ENCODE measurements at places on chromosomes 13 and 19. TPM values are rescaled to one million over a fixed set of nuclear protein-coding genes. Genes with fewer than 3 reads are reported as not detected.

DNA sequence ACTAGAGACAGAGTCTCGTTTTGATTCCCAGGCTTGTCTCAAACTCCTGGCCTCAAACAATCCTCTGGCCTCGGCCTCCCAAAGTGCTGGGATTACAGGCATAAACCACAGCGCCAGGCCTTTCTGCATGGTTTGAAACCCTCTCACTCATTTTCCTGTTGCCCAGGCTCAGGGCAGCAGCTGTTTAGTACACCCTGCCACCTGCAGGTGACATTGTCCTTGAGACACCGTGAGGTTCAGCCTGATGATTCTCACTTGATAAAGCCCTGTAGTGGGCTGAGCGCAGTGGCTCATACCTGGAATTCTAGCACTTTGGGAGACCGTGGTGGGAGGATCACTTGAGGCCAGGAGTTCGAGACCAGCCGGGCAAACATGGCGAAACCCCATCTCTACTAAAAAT lies 12.5 kb downstream of the IL12RB1 start:
- no peak for DNase-seq

DNA sequence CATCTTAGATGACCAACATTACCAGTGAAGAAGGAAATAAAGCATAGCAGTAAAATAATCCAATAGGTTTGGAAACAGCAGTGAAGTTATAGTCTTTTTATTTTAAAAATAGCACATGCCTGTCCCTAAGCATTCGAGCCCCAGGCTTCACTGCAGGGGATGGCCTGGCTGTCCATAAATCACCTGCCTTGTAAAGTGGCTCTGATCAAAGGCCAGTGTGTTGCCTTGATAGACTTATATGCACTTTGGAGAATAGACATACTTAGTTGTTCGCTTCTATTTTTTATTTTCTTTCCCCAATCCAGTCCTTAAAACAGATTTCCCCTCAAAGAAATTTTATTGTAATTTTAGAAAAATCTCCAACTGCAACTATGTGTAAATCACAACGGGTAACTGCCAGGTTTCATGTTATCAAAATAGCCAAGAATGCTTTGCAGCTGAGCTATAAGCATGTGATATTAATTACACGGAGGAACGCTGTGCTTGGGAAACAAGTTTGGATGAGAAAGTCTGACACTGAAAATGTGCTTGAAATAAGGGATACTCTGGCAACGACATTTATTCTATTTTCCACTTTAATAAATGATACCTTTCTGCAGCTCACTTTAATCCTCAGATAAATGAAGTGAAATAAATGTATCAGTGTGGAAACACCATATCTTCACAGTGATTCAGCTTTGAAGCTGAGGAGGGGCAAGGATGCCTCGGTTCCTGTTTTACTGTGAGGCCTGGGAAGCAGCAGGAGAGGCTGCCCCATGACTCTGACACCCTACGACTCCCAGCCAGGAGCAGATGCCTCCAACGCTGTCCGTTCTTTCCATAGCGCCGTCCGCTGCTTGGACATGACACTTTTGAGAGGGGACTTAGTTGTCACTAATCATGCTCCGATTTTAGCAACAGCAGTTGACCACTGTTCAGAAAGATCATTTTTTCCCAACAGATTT lies 5.5 kb upstream of the METTL21C start:
- DNase-seq, result no peak

DNA sequence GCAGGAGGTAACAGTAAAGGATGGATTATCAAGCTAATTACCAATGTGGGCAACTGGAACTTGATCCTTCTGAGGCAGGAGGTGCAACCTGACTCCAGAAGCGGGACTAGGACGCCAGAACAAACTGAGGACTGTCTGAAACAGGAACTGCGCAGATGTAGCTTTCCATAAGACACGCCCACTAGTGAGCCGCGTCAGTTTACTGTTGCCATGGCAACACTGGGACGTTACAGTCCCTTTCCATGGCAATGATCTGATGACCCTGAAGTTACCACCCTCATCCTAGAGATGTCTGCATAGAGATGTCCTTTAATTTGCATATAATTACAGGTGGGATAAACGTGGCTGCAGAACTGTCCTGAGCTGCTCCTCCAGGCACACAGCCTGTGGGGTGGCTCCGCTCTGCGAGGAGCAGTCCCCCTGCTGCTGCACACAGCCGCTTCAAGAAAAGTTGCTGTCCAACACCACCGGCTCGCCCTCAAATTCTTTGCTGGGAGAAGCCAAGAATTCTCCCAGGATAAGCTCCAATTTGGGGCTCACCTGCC lies 816.6 kb downstream of the UQCRFS1 start:
- no peak for DNase-seq

DNA sequence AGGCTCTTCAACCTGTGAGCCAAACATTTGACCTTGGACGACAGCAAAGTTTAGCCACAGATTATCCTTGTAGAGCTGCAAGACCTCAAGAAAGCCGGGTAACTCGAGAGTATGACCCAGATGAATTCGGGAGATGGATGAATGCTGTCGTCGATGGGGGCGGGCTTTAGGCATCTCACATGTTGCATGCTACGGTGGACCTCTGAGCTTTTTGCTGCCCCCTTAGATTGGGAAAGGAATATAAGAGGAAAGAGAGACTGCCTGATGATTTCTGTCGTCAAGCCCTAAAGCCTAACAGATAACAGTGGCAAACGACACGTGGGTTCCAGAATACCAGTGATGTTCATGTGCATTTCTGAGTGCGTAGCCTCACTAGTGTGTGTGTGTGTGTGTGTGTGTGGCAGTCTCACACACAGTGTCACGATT lies 730 bp upstream of the ABCC4 start:
- no peak for DNase-seq

DNA sequence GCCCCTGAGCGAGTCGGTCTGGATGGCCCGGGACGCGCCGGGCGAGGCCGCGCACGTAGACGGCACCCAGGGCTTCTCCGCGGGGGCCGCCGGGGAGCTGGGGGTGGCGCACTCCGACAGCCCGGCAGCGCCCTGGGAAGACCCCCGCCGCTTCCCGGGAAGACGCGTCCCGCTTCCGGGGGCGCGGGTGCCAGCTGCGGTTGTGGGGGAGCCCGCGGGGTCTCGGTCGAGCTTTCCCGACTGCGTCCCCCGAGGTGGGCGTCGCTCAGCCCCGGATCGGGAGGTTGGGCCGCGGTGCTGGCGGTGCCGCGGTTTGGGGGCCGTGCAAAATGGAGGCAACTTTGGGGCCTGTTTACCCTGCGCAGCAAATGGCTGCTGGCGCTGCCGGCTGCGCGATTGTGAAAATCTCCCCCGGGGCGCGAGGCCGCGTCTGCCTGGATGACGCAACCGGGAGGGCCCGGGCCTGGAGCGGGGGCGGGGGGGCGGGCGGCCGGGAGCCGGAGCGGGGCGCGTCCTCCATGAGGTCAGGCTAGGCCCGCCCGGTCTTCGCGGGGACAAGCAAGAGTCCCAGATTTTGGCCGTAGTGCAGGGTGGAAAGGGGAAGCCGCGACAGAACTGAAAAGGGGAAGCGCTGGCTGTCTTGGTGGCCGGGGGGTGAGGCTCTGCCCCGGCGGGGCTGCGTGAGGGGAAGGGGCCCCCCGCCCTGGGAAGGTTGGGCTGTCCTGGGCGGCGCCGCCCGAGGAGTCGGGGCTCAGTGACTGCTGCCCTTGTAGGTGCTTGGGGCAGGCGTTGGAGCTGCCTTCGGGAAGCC lies 11.3 kb downstream of the PEAK3 start:
- DNase-seq, result peak; percentile 78

GRCh38 chr19:50695251-50696093 lies 24.1 kb downstream of the SHANK1 start:
- DNase-seq, result no peak

DNA sequence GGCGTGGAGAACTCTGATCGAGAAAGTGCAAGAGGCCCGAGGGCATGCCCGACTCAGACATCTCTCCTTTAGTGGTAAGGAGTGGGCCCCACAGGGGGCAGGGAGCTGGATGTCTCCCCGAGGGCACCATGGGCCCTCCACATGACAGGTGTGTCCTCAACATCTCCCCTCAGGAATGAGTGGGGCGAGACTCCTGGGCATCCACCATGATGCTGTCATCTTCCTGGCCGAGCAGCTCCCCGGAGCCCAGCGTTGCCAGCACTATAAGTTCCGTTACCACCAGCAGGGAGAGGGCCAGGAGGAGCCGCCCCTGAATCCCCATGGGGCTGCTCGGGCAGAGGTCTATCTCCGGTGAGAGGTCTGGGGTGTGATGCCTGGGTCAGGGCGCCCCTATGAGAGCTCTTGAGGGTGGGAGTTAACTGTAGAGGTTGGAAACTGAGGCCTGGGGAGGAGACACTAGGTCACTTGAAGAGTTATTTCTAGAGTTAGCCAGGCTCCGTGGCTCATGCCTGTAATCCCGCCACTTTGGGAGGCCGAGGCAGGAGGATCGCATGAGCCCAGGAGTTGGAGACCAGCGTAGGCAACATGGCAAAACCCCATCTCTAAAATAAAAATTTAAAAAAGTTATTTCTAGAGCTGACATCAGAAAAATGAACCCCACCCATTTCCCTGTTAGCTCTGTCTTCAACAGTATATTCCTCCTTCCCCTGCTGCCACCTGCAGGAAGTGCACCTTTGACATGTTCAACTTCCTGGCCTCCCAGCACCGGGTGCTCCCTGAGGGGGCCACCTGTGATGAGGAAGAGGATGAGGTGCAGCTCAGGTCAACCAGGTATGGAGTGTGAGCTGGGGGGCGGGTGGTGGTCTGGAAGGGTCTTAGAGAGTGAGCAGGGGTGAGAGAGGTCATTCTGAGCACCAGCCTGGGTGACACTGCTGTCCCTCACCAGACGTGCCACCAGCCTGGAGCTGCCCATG lies 5.1 kb downstream of the IGFLR1 start:
- no peak for DNase-seq

- no peak for DNase-seq
Measured at GRCh38 chr13:46894568-46894967, 2.3 kb downstream of the HTR2A start.

DNA sequence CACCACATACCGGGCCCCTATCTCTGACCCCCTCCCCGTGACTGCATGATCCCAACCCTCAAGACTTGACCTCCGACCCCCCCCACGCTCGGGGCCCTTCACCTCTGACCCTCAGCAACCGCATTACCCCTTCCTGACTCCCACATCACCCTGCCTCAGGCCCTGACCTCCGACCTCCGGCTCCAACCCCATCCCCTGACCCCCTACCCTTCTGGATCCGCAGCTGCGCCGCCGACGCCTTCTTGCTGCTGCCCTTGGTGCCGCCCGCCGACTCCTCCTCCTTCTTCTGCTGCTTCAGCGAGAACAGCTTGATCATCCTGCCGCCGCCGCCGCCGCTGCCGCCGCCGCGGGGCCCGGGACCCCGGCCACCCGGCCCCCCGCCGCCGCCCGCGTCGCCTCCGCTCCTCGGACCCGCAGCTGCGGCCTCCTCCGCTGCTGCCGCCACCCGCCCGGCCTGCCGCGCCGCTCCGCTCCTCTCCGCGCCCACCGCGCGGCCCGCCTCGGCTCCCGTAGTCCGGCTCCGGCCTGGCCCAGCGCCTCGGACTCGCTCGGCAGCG lies at the start of gene UBE2M:
TSS of gene UBE2M (minus strand) at position 546 of the 557 bp plus-strand sequence. CDS start at position 316, 230 bp downstream.
- no peak for DNase-seq

DNA sequence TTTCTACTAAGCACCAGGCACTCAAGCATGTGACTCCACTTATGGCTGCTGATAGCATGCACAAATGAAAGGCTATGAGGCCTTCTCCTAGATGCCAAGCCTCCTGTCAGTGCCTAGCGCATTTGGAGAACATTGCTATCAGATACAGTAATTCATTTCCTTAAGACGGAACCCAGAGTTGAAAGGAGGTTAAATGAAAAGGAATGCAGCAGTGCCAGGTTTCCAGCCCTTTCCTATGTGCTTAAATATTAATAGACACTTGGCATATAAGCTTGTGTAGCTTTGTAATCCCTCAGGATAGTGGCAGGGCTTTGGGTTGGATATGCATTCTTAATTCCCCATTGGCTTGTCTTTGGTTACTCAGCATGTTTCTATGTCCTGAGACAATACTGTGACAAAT lies 140.1 kb upstream of the FRY start:
- DNase-seq, result no peak

GRCh38 chr13:25881971-25882451 lies 169.8 kb downstream of the SHISA2 start:
- DNase-seq, result no peak

GRCh38 chr13:30719525-30719914 lies 15.8 kb upstream of the ALOX5AP start:
- DNase-seq, result no peak

GRCh38 chr13:91203430-91203829 lies 144.1 kb upstream of the MIR17HG start:
- DNase-seq, result no peak

GRCh38 chr13:36090592-36090991 lies 40.6 kb downstream of the DCLK1 start:
- DNase-seq, result no peak

DNA sequence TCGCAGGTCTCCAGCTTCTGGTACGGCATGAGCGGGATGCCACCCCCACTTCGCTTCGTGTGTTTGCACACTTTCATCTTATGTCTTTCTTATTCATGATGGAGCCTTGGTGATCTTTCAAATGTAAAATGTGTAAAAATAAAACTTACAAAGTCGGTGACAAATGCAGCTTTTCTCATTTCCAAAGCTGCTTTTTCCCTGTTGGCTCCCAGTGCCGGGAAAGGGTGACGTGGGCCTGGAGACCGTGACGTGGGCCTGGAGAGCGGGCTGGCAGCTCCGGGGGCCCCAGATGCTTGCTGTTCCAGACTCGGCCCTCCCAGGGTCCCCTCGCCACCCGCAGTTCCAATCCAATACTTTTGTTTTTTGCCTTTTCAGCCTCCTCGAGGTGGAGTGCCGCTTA lies 101.4 kb downstream of the KDM4B start:
- DNase-seq, result no peak

DNA sequence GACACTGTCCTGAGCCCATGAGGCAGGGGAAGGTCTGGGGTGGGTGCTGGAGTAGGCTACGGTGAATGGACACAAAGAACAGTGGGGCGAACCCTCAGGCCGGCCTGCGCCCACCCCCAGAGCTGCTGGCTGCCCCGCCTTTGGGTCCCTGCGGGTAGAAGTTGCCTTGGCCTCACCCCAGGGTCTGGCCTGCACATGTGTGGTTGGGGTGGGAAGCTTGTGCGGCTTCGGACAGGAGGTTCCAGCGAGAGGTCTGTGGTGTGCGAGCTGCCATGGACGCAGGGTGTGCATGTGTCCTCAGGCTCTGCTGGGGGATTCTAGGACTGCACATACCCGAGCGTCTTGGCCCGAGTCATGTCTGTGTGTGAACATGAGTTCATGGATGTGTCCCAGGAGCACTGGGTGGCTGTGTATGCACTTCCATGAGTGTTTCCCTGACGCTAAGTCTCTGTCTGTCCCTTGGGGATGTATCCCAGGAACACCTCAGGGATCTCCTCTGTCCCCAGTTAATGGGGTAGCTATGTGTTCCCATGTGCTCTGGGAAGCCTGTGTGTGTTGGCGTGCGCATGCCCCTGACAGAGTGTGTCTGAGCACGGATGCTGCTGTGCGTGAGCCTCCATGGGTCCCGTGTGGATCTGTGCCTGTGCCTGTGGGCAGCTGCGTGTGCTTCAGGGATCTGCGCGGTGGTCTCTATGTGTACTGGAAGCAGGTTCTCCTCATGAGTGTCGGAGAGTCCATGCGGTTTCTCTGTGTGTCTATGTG lies 20.8 kb upstream of the POU2F2 start:
- no peak for DNase-seq

Gene MAST1
- total RNA-seq, result 0.53 TPM

Gene KLK14
- 0.80 TPM for total RNA-seq

Gene GPR183
- not detected for total RNA-seq

Gene TEAD2
- total RNA-seq, result 11.0 TPM

Gene ERICH6B
- not detected for total RNA-seq
